Thymus (tissue), 14 donors: ENCODE measurements at places on chromosomes 2 and 18. TPM values are rescaled to one million over a fixed set of nuclear protein-coding genes. Genes with fewer than 3 reads are reported as not detected.

Gene TFCP2L1
- total RNA-seq, result 0.80 TPM

Gene UBR3
- total RNA-seq, result 14.1 TPM

Gene STAM2
- total RNA-seq, result 23.0 TPM

Gene LIPG
- total RNA-seq, result 4.2 TPM

Gene FAM237A
- total RNA-seq, result not detected

Gene IL1R1
- 5.2 TPM for total RNA-seq

Gene SMYD1
- 0.42 TPM for total RNA-seq

Gene ALPI
- 0.19 TPM for total RNA-seq

Gene XDH
- total RNA-seq, result 0.19 TPM

Gene ANKRD30BL
- 0.19 TPM for total RNA-seq

Gene EMILIN2
- total RNA-seq, result 19.3 TPM

Gene RGPD4
- 0.19 TPM for total RNA-seq

Gene CYP27C1
- 0.05 TPM for total RNA-seq
